ENCODE measurements at places on chromosomes 16 and 17.

DNA sequence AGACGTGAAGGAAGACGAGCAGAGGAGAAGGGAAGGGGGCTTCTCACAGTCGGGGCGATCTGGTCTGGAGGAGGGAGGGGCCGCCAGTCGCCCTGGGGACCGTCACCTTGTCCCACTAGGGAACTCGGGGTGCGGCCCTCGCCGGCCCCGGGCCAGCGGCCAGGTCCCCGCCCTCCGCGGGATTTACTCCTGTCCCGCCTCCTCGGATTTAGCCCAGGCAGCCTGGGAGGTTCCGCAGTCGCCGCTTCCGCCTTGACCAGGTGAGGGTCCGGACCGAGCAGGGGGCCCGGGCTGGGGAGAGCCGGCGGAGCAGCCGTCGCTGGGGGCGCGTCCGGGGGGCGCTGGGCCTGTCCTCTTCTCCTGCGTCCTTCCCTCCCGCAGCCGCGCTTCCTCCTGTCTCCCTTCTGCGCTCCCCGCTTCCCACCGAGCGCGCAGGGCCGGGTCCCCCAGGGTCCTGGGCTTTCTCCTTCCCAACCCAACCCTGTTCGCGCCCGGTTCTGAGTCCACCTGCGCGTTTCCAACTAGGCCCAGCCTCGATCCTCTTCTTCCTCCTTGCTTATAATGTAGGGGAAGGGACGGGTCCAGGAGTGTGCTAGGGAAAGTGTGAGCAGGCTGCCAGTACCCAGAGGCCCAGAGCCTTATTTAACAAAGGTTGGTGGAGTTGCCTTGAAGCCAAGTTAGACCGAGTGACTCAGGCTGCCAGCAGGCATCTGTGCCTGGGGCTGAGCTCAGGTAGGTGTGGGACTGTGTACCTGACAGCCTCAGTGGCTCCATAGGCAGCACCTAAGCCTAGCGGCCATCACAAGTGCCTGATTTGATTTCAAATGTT, at the start of gene TNK1:
TSS of gene TNK1 (plus strand) at position 235 of the 829 bp plus-strand sequence. CDS start 1,838 bp downstream, outside the sequence.
- DNase-seq: no peak

DNA sequence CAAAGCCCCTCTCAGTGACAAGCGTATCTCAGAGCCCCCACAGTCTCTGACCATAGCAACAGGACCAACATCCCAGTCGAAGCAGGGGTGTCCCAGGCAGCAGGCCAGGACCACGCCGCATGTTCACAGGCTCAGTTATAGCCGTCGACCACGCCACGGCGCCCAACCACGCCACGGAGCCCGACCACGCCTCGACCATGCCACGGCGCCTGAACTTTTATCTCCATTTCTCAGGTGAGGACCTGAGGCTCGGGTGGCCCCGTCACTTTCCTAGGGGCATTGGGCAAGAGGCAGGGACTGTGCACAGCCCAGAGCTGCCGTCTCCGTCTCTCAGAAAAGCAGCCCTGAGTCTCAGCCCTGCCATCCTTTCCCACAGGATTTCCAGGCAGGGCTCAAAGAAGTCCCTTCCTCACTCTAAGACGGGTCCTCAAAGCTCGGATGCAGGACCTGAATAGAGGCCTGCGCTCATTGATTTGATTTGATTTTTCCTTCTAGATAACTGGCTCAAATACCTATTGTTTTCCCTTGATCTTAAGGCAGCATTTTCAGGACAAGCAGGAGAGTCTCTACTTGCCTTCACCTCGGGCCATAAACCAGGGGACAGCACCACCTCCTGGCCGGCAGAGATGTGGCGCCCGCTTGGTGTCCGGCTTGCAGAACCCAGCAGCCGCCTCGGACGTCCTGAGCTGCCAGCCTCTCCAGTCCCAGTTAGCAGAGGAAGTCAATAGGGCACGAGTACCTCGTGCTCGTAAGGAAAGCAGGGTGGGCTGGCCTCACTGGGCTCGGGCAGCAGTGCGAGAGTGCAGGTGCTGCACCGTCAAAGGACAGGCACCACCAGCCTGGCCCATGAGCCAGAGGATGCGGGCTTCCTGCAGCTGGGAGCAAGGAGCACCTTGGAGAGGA, 38.8 kb downstream of the C16orf95 start:
- DNase-seq: peak; percentile 84

DNA sequence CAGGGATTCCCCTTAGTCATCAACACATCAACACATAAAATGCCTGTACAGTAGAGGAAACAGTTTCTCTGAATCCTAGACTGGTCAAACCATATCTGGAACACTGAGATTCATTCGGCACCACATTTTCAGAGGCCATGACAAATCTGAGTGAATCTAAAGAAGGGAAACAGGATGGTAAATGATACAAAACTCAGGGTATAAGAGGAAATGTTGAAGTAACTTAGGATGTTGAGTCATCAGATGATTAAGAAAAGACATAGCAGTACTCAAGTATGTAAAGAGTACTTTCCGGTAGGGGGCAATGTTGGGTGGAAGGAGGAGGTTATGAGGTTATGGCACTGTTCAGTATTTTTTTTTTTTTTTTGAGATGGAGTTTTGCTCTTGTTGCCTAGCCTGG, 358.5 kb upstream of the PMFBP1 start:
- DNase-seq: no peak

DNA sequence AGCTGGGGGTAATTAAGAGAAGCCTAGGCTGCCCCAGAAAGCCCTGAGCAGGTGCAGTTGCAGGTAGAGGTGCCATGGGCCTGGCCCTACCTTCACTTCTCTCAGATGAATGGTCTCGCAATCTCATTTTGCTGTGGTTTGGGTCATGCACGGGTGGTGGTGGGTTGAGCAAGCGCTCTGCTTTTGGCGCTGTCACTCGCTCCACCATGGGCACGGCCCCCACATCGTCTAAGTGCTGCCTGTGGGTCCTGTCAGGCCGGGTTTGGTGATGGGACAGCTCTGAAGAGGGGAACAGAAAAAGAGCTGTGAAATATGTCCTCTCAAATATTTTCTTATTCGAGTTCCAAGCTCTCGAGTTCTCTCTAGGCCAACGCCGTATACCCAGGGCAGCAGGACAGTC, 39.9 kb downstream of the STH start:
- DNase-seq: no peak

- peak; percentile 69 for DNase-seq
Observed at GRCh38 chr17:45170931-45171337, 9.3 kb downstream of the HEXIM2 start.

GRCh38 chr16:1809281-1809801, 15.8 kb upstream of the IGFALS start:
- no peak for DNase-seq

GRCh38 chr16:676565-676902, 1.1 kb downstream of the RHBDL1 start:
- no peak for DNase-seq

DNA sequence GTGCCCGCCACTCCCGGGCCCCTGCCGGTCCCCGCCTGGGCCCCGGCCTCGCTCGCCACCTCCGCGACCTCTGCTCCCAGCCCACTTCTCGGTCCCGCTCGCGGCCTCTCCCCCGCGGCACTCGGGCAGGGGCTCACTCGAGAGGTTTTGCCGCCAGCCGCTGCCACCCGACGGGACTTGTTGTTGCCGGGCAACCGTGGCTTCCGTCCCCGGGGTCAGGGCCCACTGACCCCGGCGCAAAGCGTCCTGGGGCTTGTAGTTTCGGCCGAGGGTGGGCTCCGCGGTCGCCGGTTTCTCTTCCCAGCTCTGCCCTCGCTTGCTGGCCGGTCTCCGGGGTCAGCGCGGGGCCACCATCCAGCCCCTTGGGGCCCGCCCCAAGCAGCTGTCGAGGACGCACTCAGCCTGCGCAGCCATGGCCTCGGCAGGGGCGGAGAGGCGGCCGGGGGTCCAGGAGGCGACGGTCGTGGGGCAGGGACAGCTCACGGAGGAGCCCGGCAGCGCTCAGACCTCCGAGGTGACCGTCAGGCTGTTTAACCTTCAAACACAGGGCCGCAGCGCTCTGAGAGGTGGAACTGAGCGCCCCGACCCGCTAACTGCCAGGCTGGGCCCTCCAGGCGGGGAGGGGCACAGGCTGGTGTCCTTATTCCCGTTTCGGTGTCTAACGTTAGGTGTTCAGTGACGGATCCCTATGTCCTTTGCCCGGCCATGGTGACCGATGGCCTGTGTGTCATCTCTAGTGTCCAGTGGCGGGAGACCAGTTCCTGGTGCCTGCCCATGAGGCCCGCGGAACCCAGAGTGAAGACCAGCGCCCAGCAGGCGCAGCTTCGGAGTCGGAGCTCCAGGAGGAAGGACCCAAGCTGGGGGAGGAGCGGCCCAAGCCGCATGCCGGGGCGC, at the start of the genes C16orf86 and ENKD1:
TSS of gene C16orf86 (plus strand) at position 256 of the 894 bp plus-strand sequence. CDS start at position 413, 157 bp downstream.
TSS of gene ENKD1 (minus strand) at position 192 of the 894 bp plus-strand sequence. CDS start 308 bp downstream, outside the sequence.
- DNase-seq: peak; percentile 95

DNA sequence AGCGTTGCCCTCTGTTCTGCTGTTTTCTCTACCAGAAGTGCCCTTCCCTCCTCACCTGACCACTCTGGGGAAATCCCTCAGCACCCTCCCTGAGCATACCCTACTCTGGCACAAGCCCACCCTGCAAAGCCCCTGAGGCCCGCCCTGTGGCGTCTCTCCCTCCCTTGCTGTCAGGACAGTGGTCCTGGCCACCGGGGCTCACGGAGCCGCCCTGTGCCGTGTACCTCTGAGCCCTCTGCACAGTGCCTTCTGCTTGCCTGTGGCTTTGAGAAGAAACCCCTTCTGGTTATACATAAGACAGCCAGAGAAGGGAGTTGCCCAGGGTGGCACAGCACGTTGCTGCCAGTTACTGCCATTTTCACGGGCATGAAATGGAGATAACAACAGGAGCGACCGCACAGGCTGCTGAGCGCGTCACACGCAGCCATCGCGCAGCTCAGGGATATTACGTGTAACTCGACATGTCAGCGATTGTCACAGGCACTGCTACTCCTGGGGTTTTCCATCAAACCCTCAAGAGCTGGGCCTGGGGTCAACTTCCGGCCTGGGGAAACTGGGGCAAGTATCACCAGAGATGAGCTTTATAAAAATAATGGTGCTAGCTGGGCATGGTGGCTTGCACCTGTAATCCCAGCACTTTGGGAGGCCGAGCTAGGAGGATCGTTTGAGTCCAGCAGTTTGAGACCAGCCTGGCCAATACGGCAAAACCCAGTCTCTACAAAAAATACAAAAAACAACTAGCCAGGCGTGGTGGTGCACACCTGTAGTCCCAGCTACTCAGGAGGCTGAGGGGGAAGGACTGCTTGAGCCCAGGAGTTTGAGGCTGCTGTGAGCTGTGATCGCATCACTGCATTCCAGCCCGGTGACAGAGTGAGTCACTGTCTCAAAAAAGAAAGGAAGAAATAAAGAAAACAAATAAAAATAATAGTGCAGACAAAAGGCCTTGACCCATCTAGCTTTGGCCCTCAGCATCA, 14.8 kb downstream of the SCGB1C2 start:
- no peak for DNase-seq

DNA sequence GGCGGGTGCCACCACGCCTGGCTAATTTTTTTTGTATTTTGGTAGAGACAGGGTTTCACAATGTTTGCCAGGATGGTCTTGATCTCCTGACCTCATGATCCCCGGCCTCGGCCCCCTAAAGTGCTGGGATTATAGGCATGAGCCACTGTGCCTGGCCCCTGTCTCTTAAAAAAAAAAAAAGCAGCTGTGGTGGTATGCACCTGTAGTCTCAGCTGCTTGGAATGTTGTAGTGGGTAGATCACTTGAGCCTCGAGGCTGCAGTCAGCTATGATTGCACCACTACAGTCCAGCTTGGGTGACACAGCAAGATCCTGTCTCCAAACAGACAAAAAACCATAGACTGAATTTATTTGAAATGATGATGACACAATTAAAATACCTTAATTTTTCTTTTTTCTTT, 24.3 kb downstream of the CDK12 start:
- DNase-seq: peak; percentile 33

DNA sequence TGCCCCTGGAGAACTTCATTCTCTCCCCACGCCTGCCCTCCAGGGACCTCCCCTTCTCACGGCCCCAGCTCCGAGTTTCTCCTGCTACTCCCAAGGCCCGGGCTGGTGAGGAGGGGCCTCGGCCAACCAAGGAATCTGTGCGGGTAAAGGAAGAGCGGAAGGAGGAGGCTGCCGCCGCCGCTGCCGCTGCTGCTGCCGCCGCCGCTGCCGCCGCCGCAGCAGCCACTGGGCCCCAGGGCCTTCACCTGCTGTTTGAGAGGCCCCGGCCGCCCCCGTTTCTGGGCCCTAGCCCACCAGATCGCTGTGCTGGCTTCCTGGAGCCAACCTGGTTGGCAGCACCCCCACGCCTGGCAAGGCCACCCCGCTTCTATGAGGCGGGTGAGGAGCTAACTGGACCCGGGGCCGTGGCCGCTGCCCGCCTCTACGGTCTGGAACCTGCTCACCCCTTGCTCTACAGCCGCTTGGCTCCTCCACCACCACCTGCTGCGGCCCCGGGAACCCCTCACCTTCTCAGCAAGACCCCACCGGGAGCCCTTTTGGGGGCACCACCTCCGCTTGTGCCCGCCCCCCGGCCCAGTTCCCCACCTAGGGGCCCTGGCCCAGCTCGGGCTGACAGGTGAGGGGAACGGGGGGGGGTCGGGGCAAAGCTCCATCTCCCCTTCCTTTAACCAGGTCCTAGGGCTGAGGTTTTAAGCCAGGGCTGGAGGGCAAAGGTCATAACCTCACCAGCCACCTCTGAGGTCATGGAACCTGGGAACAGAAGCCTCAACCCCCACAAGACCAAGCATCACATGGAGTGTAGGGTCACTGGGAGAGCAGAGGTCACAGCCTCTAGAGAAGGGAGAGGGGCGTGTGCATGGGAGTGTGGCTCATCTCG, 11.0 kb downstream of the FBRS start:
- DNase-seq: no peak

- DNase-seq: peak; percentile 67
Observed at GRCh38 chr16:89352091-89352681, 134.7 kb downstream of the ZNF778 start.

DNA sequence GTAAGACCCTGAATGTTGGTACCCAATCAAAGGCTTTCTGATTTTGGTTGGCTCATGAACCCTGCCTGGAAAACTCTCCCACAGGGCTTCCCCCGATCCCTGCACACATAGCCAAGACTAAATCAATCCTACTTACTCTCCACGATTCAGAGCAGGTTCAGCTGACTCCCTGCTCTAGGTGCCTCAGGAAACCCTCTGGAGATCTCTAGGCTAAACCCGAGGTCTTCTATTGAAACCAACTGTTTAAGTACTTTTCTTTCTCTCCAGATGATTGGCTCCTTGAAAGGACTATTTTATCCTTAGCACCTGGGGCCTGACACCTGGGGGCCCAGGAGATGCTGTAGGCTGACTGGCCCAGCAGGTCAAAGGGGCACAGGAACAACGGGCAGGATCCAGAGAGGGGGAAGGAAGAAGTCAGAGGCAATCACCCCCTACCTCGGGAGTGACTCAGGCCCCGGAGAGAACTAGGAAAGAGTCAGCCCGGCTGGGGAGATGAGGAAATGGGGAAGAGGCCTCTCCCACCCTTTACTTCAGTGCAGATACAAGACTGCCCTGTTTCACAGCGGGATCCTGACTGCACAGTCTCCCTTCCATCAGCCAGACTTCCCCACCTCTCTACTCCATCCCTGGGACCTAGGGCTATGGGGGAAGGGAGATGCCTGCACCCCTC, 2.0 kb downstream of the TBC1D10B start:
- peak; percentile 55 for DNase-seq

GRCh38 chr16:27240948-27241531, 27.5 kb downstream of the NSMCE1 start:
- DNase-seq: no peak

- DNase-seq: peak; percentile 64
Observed at GRCh38 chr16:67158637-67159600, 790 bp downstream of the TRADD start.

- peak; percentile 85 for DNase-seq
Observed at GRCh38 chr17:3916825-3917224, 560 bp upstream of the P2RX1 start.

All from hematopoietic multipotent progenitor cell treated with erythropoietin and hydrocortisone succinate and interleukin-3 and kit ligand, for 4 days (in vitro differentiated cells).